Stimulated activated CD8-positive, alpha-beta memory T cell treated with anti-CD3 and anti-CD28 coated beads, Interleukin-2, amount 100 ng/mL, for 48 hours (primary cell): ENCODE measurements at places on chromosomes 7 and 10.

DNA sequence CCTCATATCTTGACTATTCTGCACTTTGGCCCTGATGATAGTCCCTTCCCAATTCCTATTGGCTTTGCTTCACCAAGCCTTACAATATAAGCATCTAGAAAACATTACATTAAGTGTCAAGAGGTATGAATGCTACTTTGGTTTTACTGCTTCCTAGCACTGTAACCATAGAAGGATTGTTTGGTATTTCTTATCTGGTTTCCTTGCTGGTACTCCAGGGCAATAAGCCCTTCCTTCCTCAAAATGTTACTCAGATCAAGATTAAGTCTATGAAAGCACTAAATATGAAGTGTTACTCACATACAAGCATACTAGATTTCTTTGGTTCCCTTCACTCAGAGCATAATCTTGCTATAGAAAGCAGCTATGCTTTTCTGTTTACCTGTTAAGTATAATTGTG is 492.5 kb downstream of the ETV1 start:
- no peak for DNase-seq

DNA sequence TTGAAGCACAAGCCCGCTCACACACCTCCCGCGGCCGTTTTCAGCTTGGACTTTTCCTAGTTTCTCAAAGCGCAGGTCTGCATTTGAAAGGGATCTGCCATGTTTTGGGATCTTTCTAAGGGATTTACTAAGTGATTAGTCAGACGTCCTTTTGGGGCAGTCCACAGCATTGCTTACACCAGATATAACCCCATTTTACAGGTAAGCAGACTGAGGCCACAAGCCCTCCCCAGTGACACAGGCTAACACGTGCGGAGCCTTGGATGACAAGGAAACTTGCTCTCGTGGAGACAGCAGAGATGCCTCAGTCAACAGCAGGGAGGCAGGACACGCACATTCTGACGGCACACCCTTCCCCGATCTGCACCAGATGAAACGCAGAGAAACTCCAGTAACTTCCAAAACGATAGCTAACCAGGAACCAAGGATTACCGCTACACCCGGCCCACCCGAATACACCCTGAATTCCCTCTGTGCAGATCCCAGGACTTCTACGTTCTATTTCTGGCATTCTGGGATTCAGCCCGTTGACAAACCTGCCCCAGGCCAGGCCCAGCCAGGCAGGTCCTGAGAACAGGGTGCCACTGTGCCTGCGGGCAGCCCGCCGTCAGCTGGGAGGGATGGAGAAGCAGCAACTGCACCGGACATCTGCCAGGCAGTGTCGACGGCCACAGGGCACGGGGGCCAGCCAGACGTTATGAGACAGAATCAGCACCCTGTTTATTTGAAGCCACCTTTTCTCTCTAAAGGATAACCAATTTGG is 27.9 kb downstream of the FOXL3 start:
- DNase-seq = no peak

DNA sequence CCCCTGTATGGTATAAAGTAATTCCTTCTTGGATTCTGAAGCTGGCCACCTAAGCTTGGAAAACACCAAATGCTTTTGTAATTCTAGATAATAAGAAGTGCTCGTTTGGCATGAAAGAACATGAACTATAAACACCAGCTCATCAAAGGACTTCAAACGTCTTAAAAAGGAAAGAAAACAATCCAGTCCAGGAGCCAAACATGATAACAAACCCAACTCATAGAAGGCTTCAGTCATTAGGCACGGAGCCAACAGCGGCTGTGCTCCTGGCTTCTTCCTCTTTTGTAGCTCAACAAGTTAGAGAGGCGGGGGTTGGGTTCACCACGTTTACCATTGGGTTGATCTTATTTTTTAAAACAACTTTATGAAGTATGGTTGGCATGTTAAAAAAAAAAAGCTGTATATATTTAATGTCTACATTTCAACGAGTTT is 56.4 kb upstream of the ECHDC3 start:
- no peak for DNase-seq

- DNase-seq = no peak
Measured at GRCh38 chr7:3240826-3241430, 60.1 kb upstream of the SDK1 start.

- no peak for DNase-seq
Measured at GRCh38 chr10:36577126-36577525, 548.3 kb upstream of the ANKRD30A start.

DNA sequence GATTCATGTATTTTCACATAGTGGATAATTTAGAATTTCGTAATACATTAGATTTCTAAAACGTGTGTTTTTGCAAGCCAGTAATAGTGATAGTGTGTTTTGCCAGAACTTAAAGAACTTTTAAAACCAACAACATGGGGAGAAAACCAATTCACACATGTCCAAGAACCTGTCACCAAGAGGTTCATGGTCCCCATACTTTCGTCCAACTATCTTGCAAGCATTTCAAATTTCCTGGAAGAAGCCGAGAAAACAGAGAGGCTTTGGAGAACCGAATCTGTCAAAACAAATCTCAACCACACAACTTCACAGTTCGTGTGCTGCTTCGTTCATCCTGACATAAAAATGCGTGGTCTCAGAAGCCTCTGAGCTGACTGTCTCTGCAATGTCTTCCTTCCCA is 31.9 kb downstream of the GFRA1 start:
- DNase-seq = no peak

DNA sequence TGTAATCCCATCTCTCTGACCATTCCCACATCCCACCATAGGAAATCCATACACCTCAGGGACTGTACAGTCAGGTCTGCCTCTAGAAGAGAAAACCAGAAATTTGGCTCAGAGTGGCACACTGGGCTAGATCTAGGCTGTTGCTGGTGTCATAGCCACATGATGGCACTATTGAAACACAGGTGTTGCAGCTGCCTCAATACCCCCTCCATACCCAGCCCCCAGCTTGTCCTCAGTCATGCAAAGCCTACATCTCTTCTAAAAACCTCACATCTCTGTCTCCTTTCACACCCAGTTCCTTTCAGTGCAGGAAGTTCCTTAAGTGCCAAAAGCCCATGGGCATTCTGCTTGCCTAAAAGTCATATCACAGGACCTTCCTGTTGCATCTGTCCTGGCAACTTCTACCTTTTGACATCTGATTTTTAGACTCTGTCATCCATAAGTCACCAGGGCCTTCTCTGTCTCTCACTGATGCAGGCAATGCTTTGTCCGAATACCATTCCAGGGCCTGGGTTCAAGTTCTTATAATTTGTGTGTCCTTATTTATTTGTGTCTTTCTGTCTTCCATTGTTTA is 27.0 kb upstream of the HIBADH start:
- no peak for DNase-seq

- DNase-seq = no peak
Measured at GRCh38 chr7:124459101-124460055, 306.2 kb downstream of the GPR37 start.

DNA sequence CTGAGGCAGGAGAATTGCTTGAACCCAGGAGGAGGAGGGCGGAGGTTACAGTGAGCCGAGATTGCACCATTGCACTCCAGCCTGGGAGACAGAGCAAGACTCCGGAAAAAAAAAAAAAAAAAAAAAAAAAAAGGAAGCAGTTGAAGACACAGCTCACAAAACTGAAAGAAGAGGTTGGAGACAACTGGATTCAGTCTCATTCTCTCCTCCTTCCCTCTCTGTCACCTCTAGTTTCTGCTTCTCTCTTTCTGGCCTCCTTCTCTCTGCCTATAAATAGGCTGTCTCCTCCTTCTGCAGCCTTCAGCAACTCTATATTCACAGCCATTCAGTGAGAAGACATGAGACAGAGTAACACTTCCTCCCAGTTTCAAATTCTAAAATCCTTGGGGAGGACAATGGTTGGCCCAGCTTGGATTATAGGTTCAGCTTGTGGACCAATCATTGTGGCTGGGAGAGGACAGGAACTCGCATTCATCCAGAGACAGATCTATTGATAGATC is 125.6 kb upstream of the HABP2 start:
- no peak for DNase-seq

GRCh38 chr7:73668103-73668885 is 663 bp downstream of the VPS37D start:
- DNase-seq = no peak

DNA sequence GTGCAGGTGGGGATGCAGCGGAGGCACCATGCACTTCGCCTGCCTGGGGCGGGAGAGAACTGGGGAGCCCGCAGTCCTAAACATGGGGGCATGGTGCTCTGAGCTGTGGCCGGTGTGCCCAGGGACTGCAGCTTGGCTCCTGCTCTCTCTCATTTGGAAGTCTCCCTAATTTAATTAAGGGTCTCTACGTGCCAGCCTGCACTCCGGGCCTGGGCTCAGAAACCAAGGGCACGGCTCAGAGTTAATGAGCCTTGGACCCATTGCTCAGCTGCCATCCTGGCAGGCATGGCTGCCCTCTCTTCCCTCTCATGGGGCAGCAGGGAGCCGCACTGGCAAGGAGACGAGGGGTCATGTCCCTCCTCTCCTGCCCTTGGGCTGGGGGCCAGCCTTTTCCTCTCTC is 115.6 kb downstream of the CDH23 start:
- no peak for DNase-seq

GRCh38 chr10:95168694-95169093 is 25.3 kb upstream of the ACSM6 start:
- DNase-seq = no peak

DNA sequence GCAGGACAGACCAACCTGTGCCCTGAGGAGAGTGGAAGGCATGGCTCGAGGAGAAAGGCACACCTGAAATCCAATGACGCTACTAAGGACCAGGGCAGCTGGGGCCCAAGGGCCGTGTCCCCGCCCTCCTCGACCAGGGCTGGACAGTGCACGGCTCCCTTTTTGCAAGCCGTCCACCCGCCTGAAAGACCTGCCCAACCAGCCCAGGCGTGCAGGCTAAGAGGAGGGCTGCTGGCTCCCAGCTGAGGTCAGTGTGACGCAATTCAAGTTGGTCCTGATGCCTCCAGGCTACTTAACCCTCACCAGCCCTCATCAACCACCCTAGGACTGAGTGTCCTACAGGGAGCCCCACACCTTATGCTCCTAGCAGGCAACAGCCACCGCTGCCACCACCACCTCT is 69.3 kb downstream of the DLG5 start:
- DNase-seq = no peak

DNA sequence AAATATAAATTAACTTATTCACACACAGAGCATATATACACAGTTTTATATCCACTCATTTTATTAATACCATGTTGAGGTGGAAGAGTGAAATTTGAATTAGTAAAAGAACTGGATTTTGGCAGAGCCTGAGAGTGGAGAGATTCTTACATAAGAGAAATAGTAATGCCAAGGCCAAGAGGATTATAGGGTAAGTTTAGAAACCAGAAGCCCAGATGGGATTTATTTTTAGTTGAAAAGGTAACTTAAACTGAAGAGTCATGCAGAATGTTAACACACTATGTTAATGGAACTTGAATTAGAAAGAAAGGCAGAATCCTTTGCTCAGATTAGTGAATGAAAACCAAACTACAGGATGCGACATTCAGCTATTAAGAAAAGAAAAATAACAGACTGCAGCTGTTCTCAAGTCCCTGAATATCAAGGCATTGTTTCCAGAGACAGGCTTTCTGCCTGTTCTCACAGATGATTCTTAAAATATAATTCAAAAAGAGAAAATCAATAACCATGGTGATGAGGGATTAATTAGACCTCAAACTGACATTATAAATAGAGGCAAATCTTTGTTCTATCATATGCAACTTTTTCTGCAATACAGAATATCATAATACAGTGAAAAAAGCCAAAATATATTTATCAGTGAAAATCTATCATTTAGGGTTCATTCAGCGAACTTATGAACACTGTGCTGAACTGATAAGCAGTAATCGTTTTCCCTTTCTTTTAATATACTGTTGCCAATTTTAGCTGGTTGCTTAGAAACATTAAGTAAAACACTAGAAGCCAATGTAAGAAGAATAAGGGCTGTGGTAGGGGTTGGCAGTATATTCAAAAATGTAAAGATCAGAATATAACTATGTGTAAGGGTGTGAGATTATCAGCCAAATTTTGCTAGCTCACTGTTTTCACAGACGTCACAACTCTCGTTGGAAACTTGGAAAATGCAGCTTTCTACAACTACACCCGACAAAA is 34.4 kb downstream of the HECTD2 start:
- no peak for DNase-seq

DNA sequence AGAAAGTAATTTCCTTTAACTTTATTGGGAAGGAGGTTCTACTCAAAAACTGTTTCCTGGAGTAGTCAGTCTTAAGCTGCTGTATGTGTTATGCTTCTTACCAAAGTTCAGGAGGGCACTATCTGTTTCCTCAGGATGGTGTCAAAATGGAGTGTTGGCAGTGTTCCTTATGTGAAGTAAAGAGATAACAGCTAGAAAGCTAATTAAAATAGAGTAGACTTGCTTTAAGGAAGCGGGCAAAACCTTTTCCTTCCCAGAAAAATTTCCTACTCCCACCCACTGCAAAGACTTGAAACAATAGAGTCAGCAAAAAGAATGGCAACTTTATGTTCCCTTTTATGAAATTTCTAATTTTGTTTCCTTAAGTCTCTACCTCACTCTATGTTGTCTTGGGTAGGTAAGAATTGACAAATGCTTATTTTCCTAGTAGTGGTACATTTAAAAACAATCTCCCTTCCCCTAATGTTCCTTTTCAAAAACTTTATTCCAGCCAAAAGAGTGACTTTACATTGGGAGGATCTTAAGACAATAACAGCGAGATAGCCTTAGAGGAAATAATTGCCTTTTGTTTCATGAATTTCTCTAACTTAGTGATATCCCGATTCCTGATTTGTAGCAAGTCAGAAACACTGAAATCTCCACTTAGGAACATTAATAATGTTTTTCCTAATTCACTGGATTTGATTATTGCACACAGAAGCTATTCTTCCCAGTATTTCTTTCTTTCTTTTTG is 26.5 kb upstream of the ENTPD1 start:
- no peak for DNase-seq

GRCh38 chr7:157603716-157604115 is 266.9 kb downstream of the DNAJB6 start:
- no peak for DNase-seq

- DNase-seq = no peak
Measured at GRCh38 chr10:71263376-71263775, 51.0 kb downstream of the UNC5B start.

GRCh38 chr10:132066812-132067211 is 1.1 kb downstream of the JAKMIP3 start:
- DNase-seq = no peak

DNA sequence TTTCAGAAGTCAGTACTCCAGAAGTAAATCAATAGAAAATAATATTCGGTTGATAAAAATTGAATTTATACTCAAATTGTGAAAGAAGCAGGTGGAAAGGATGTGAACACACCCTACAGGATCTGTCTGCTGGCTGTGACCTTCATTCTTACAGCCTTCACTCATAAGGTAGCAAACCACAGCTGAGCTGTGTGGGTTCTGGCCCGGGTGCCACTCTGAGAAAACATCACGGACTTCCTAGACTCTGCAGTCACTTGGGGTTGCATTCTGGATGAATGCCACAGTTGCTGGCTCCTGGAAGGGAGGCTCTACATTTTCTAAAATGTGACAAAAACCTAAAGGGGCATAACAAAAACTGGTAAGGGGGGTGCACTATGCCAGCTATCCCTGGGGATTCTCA is 36.0 kb upstream of the ABLIM1 start:
- DNase-seq = no peak

DNA sequence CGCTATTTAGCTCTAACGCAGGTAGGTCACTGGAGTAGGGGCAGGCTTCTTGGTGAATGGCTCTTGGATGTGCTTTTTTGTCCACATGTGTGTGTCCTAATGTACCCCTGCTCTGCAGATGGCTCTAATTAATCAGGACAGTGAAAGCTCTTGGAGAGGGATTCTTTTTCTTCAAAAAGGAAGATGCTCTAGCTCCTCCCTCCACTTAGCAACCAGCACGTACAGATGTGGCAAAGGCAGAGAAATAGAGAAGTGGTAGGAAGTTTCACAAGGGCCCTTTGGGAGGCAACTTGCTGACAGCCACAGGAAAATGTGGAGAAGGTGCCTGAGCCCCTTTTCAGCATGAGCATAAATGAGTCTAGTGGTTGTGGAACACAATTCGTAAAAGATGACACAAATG is 221.7 kb downstream of the PLXNA4 start:
- no peak for DNase-seq
